ENCODE measurements at places on chromosomes 12 and 14.

DNA sequence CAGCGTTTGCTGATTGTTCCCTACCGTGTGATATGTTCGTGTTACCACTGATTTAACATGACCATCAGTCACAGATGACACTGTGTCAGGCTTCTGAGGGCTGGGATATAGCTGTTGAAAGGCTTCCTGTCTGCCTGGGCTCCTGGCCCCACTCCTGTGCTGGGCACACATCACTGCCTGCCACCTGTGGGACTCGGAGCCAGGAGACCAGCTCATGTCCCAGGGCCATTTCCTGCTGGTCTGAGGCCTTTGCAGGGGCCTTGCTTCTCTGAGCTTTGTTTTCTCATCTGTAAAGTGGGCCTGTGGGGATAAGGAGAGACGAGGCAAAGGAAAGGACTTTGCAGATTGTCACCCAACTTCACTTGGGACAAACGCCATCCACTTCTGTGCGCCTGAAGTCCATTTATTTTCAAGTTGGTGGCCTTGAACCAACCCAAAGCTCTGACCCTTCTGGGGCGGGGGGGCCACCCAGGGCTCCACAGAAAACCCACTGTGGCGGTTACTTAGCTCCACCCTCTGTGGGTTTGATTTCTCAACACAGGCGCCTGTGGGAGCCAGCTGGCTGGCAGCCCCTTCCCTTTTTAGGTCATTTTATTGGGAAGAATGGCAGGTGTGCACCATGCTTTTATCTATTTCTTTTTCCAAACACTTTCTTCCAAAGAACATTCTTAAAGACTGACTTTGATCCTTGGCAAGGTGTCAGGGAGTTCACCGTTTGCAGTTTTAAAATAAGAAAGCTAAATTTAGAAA, 54.1 kb downstream of the BEGAIN start:
- DNase-seq, result no peak

DNA sequence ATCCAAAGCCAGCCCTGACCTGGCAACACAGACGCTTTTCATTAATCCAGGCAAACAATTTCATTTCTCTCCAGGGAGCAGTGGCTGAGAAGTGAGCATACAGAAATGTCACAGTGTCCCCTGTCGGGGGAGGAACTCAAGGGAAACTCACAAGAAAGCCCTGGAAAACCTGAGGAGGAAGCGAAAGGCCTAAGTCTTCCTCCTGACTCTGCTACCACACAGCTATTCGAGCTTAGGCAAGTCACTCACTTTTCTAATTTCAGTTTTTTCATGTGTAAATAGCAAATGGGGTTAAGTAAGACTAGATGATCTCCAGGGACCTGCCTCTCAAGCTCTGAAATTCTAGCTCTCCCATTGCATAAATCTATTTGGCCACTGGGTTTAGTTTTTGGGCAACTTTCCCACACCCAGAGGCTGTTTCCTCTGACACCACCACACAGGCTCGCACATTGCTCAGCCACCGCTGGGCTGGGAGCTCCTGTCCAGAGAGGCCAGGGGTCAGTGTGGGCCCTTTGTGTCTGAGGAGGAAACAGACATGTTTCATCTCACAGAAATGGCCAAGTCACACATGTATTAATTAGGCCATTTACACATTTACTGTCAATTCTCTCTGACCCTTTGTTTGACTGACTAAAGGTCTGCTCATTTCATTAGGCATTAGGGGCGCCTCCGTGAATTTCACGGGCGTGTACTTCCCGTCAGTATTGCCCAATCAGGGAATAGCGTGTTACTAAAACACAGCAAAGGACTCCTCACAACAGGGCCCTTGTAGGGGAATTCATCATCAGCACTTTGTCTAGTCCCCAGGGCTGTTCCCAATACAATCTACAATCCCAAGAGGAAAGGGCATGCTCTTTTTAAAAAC, 9.8 kb upstream of the PNMA1 start:
- DNase-seq, result no peak

DNA sequence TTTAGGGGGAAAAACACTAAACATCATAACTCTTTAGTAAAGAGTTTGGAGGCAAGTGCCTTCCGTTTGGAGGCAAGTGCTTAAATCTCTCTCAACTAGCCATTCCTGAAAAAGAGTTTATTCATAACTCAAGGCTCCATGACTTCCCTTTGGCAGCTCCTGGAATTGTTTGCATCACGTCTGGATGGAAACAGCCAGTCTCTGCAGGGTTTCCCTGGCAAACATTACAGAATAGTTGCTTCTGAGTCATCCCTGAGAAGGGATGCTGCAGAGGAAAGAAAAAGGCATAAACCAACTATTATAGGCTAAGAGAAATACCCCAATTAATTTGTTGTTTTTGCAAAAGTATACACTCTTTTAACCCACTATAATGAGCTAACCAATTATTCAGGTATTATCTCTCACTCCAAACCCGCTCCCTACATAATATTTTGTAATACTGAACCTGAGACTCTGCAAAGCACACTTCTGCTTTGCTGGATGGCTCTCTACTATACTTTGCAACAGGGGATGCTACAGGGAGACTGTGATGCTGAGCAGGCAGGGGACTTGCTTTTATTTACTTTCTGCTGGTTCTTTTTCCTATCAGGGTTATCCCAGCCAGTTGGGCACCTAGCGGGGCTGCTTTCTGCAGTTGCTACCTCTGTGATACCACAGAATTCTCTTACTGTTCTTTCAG, 497.7 kb downstream of the FUT8 start:
- DNase-seq, result no peak

GRCh38 chr12:30582943-30583342, 112.7 kb downstream of the IPO8 start:
- no peak for DNase-seq

DNA sequence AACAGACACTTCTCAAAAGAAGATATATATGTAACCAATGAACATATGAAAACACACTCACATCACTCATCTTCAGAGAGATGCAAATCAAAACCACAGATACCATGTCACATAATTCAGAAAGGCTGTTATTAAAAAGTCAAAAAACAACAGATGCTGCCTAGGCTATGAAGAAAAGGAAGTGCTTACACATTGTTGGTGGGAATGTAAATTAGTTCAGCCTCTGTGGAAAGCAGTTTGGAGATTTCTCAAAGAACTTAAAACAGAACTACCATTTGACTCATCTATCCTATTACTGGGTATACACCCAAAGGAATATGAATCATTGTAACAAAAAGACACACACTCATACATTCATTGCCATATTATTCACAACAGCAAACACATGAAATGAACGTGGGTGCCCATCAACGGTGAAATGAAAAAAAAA, 35.1 kb downstream of the EIF2S3B start:
- no peak for DNase-seq

- DNase-seq, result no peak
These were observed 3.4 kb downstream of the LBHD2 start for GRCh38 chr14:103087343-103087835.

- DNase-seq, result no peak
These were observed 65.8 kb downstream of the VWF start for GRCh38 chr12:6058481-6059161.

DNA sequence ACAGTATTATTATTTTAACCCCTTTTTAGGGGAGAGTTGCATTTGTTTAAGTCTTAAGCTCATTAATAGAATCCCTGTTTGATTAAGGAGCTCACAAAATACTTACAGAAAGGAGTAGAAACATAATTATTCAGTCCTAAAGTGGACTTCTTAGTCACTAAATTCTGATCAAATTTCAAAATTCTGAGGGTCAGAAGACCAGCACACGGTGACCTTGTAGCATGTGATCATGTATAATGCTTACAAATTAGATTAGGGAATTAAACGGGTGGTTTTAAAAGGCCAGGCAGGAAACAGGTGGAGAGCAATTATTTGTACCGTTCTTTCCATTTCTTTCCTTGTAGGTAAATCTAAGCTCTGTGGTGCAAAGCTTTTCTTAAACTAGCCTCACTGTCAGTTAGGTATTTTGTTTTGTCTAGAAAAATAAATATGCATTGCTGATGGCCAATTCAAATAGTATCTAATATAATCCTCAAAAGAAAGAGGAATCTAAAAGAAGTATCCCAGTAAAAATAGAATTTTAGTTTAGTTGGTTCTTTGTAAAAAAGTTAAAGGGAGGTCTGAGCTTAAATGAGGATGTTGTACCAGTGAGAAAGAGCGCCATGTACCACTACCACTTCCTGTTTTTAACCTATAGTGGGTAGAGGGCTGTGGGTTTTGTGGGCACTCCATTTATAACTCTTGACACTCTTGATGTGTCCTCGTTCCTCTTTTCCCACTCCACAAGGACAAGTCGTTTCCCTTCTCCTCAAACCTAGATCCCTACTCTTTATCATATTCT, 51.1 kb downstream of the SLC38A1 start:
- peak; percentile 52 for DNase-seq

- no peak for DNase-seq
These were observed 33.2 kb downstream of the HSPB8 start for GRCh38 chr12:119211884-119212283.

DNA sequence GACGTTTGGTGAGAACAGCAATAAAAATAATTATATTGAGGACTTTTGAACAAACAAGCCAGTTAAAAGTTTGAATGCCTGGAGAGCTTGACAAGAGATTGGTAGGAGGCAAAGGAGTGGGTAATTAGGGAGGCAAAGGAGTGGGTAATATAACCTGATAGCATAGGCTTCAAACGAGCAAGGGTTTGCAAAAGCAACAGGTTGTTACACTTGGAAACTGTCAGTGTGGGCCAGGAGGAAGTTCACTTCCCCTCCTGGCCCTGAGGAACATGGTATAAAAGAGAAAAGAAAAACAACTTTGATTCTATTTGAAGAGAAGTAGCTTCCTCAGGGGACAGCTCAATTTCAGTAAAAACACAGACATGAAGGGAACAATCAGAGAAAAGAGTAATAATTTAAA, 121.7 kb downstream of the CCER1 start:
- no peak for DNase-seq

DNA sequence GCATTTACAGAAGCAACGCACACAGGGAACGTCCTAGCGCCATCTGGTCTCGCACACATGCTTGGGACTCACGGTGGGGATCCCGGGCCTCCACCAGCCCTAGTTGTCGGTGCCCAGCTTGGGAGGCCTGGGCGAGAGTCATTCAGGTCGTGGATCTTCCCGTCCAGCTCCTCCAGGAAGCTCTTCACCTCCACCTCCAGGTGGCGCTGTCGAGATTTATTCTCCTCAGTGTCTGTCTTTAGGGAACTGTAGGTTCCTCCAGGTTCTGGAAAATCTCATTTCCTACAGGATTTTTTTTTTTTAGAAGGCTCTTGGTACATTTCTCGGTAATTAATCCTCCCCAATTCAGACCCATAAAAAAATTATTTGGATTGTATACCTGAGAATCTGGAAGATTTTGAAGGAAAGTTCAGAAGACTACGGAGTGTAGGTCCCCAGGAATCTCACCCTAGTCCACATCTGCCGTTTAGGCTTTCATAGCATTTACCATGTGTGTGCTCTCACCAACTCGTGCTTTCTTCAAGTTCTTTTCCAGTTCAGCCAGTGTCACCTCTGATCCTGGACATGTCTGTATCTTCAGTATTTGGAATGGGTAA, 910.0 kb downstream of the TMEM121 start:
- peak; percentile 65 for DNase-seq

- no peak for DNase-seq
These were observed 157.2 kb downstream of the SAMD4A start for GRCh38 chr14:54724123-54724522.

- DNase-seq, result no peak
These were observed 2.7 kb downstream of the KITLG start for GRCh38 chr12:88577537-88577936.

GRCh38 chr12:116389990-116390389, 112.5 kb upstream of the MED13L start:
- no peak for DNase-seq

GRCh38 chr14:53016491-53016890, 65.6 kb upstream of the FERMT2 start:
- DNase-seq, result no peak

DNA sequence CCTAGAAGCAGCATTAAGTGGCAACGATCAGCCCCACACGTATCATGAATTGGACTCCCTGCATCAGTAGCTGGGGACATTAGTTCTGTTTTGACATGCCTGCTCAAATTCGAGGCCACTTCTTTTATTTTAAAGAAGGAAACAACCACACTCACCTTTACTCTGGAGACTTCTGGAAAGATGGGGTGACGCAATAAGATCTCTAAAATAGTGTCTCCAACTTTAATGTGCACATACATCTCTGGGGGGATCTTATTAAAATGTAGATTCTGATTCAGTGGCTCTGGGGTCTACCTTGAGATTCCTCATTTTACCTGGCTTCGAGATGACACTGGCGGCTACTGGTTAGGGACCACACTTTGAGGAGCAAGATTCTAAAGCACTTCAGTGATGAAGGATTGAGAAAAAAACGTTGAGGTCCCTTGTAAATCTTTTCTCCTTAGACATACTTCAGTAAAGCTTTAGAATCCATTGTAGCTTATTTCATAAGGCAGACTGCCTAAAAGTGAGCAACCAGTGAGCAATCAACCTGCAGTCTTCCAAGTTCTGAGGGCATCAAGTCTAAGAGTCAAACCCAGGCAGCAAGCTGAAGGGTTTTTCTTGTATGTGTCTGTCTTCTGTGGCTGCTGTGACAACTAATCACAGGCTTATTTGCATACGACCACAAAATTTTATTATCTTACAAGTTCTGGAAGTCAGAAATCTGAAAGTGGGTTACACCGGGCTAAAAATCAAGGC, 718.6 kb upstream of the TBX3 start:
- DNase-seq, result no peak

DNA sequence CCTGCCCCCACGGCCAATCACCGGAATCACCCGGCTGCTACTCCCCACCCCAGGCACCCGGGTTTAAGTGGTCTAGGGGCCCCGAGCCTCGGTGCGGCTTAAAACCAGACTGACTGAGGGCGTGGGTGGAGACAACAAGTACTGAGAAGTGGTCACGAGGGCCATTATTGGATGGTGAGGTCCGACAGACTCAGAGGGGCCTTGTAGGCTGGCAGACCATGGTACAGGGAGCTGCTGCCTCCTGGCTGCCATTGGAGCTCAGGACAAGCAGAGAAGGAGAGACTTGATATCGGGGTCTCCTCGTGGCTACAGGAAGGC, 54.1 kb downstream of the FBRSL1 start:
- no peak for DNase-seq

DNA sequence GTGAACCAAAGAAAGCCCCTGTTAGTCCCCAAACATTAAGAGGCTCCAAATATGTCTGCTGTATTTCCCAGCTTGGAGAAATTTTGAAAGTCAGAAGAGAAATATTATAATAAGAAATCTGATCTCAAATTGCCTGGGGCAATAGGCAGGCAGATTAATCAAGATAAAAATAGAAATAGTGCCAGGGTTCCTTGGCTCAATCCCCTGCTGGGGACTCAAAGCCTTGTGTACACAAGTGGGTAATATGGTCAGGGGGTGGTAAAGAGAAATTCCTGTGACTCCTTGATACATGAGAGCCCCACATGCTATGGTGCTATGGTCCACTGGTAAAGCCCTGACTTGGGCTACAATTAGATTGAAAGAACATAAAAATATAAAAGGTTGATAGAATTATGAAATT, 41.3 kb upstream of the ARID2 start:
- no peak for DNase-seq

Data from T-helper 9 cell (primary cell).